ENCODE measurements at places on chromosomes 3 and 15. TPM values are rescaled to one million over a fixed set of nuclear protein-coding genes. Genes with fewer than 3 reads are reported as not detected.

CCDC39 gene
- not detected for total RNA-seq

C3orf22 gene
- total RNA-seq = not detected

ATP8B4 gene
- 1.4 TPM for total RNA-seq

MASP1 gene
- total RNA-seq = 7.0 TPM

ATP13A5 gene
- not detected for total RNA-seq
